Hindlimb muscle (tissue), 1 donor: ENCODE measurements at places on chromosomes 16 and 17. TPM values are rescaled to one million over a fixed set of nuclear protein-coding genes. Genes with fewer than 3 reads are reported as not detected.

DOC2B gene
- 3.6 TPM for polyA plus RNA-seq

TMIGD1 gene
- polyA plus RNA-seq = not detected

CDH13 gene
- 57.0 TPM for polyA plus RNA-seq

ZG16 gene
- not detected for polyA plus RNA-seq

EPN3 gene
- 1.5 TPM for polyA plus RNA-seq

CACNA1H gene
- polyA plus RNA-seq = 69.6 TPM

MLX gene
- polyA plus RNA-seq = 35.2 TPM

SLC25A39 gene
- 54.8 TPM for polyA plus RNA-seq

ACE gene
- 12.9 TPM for polyA plus RNA-seq

CACNG3 gene
- polyA plus RNA-seq = not detected

MYO1C gene
- 105 TPM for polyA plus RNA-seq

FAM20A gene
- 10.2 TPM for polyA plus RNA-seq

MT1X gene
- 9.9 TPM for polyA plus RNA-seq

C17orf67 gene
- 2.3 TPM for polyA plus RNA-seq

- no peak for DNase-seq
Observed at GRCh38 chr16:68291227-68291626, 19.5 kb downstream of the SLC7A6OS start.

- no peak for DNase-seq
Observed at GRCh38 chr16:7421578-7421977, 88.9 kb downstream of the RBFOX1 start.

DNA sequence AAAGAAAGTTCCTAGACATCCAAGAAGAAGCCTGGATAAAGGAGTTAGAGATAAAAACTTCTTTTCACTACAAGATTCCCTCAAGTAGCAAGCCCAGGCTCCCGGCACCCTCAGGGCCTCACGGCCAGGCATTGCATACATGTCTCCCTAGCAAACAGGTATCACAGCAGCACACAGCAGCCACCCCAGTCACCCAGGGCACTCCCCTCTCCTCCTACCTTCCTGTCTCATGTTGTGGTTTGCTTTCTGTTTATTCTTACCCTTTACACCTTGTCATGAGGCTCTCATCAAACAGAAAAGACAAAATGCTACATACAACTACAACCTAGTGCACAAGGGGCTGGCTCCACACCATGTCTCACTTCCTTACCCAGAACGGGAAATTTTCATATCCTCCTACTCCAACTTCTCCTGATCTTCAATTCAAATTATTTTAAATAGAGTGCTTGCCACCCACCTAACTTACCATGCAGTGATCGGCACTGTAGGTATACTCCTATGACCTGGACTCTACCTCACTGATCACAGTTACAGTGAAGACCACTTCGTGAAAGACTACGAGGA lies 42.7 kb downstream of the XPO6 start:
- DNase-seq = no peak

DNA sequence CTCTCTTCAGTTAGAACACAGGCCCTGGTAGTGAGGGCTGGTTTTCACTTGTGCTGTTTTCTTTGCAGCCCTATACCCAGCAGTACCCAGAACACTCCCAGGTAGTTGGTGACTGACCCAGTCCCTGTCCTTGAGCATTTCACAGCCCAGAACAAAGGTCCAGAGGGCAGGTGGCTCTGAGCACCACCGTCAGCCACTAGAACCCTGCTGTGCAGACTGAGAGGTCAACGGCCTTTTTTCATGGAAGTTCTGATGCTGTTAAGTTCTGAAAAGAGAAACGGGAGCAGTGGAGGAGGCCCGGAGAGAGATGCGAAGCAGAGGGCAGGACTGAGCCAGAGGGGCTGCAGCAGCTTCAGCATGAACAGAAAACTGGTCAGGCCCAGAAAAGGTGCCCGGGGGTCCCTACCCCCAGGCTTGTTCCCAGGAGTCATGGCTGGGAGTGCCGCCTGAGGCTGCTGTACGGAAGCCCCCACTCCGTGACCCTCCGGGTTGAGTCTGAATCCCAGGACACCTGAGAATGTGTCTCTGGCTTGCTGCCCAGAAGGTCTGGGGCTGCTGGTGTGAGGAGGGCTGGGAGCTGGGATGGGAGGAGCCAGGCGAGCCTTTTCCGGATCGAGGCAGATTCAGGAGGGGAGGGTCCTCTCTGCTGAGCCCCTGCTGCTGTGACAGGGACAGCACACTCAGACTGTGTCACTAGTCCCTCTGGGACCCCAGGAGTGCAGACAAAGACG lies 8.7 kb downstream of the ZNF276 start:
- DNase-seq = no peak

- no peak for DNase-seq
Observed at GRCh38 chr17:8896087-8896486, 28.6 kb upstream of the PIK3R6 start.

GRCh38 chr17:17403065-17403464 lies 73.7 kb upstream of the MED9 start:
- no peak for DNase-seq

- peak; percentile 86 for DNase-seq
Observed at GRCh38 chr16:85137323-85138072, 25.2 kb upstream of the CIBAR2 start.

DNA sequence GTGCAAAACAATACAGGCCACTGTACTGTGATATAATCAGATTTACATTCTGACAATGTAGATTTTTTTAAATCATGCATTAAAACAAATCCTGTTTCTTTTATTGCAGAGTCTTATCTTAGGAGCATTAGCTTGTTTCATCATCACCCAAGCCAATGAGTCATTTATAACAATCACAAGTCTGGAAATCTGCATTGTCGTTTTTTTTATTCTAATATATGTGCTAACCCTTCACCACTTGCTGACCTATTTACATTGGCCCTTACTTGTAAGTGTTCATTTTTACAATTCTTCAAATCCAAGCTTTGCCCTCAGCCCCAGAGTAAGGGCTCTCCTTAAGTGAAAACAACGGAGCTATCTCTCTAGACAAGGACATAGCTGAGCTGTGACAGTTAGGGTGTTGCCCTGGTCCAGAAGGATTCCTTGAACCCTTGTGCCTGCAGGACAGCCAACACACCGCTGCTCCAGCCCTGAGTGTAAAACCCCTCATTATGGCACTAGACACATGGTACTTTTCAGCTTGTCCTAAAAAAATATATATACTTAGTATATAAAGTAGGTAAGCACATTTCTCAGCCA lies 3.7 kb downstream of the CMTM1 start:
- DNase-seq = no peak

- no peak for DNase-seq
Observed at GRCh38 chr17:20154286-20155000, 145.3 kb downstream of the SPECC1 start.

GRCh38 chr17:3801347-3801746 lies 359 bp upstream of the ITGAE start:
- DNase-seq = no peak

DNA sequence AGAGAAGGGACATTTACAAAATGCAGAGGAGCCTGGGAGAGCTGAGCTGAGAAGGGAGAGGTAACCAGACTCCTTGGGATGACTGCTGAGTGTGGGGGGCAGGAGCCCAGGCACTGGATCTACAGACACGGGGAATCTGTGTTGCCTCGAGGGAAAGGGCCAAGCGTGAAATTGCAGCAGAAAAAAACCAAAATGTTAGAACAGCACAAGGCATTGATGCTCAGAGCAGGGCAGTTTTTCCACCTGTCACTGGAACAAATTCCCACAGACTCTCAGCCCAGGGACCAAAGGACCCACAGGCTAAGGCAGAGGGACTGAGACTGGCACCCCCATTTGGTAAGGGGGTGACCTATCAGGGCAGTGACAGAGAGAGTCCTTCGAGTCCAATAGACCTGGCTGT lies 2.0 kb downstream of the PITPNM3 start:
- no peak for DNase-seq

DNA sequence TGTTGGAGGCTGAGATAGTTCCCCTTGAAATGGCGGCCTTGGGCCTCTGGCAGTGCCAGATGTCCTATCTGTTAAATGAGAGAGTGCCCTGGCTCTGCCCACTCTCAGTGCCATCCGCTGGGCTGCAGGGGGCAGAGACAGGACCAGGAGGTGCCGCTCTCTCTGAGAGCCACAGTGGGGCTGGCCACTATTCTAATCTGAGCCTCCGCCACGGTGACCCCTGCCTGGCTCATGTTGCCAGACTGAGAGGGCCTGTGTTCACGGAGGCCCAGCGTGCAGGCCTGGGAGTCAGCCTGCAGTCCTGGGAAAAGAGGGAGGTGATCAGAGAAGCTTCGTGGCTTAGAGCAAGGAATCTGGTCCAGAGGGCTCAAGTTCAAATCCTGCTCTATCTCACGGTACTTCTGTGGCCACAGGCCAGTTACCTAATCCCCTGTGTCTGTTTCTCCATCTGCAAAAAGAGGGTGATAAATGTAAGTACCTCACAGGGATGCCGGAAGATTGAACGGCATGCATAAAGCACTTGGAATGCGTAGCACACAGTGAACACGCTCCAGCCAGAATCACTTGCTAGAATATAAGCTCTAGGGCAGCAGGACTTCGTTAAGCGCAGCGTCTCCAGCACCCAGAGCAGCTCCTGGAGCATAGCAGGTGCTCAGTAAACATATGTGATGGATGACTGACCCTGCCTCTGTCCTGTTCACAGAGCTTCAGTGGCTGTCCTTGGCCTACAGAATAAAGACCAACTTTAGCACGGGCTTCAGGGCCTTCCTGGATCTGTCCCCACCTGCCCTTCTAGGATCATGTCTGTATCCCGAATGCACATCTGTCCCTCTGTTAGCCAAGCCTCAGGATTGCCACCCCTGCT lies 6.3 kb downstream of the ATP2A3 start:
- no peak for DNase-seq

GRCh38 chr16:35908942-35909341 lies 2449.5 kb downstream of the TP53TG3F start:
- no peak for DNase-seq

- DNase-seq = no peak
Observed at GRCh38 chr16:68910051-68910450, 66.7 kb downstream of the TANGO6 start.

GRCh38 chr17:13575922-13576419 lies 25.8 kb downstream of the HS3ST3A1 start:
- DNase-seq = no peak

- DNase-seq = peak; percentile 56
Observed at GRCh38 chr17:50785946-50786570, 18.7 kb upstream of the ANKRD40CL start.

GRCh38 chr17:77962348-77962747 lies 3.8 kb downstream of the TNRC6C start:
- no peak for DNase-seq

DNA sequence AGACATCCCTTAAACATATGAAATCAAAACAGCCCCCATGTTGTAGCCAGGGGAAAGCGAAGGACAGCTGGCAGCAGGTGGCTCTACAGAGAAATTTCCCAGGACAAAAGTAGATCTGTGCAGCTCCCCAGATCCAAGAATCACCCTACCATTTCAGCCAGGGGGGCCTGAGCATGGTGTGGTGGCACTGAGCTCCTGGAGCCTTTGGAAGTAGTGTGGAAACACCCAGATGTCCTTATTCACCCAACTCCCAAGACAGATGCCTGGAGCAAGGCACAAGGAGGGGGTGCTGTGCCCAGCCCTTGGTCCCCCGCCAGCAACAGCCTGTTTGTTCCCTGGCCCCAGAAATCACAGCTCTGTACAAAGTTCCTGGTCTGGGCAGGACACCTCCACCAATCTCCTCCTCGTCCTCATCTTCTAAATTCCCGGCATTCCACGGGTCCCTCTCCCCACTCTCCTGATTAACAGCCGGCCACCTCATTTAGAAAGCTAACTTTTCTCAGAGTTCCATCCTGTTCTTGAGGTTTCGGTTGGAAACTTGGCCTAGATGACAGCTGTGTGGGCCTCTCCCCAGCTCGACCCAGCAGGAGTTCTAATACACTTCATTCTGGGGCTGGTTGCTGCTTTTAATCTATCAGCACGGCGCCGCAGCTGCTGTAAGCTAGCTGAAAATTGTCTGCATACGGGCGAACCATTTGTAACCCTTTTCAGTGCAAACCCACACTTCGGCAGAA lies 191.1 kb downstream of the C16orf78 start:
- peak; percentile 61 for DNase-seq

DNA sequence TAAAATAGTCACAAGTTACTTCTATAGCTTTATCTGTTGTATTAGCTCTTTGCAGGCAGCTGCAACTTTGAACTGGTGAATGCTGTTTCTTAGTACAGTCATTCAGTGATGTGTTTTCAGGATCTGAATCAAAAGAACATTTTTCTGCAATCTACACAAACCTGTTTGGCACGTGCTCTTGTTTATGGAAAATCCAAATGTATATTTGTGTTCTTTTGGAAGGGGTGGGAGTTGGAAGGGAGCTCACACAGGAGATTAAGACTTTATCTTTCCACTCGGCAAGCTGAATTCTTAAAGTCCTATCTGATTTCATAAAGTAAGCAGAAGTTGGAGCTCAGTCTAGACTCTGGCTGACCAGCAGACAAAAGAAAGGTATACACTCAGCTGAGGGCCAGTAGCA lies 300.2 kb downstream of the MAP2K6 start:
- DNase-seq = no peak

DNA sequence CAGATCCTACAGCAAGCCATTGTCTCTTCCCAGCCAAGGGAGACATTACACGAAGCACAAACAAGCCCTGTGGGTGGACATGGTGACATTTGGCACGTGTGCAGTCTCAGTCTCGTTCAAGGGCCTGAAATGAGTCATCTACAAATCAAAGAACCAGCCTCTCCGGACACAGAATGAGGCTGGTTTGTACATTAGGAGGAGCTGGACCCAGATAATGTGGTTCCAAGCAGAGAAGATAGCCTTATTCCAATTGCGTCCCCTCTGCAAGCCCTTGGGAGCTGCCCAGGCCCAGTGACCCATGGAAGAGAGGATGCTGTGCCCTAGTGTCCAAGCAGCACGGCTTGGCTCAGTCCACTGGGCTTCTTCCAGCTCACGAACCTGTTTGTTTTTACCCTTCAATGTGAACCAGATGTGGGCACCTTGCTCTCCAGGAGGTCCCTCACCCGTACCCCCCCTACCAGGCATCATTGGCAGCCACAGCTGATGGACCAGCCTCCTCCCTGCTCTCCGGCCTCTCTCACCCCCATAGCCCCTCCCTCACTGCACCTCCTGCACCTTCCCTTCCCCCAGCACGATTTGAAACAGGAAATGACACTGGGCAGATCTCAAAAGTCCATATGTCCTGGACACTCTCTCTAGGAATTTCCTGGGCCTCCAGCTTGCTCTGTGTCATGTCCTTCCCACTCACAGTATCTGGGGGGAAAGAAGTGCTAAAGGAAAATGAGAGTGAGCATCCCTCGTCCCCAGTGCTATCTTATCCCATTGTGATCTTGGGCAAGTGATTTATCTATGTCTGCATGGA lies 26.2 kb downstream of the KPNA2 start:
- DNase-seq = no peak

GRCh38 chr17:6729531-6729930 lies 16.4 kb upstream of the SLC13A5 start:
- DNase-seq = no peak

DNA sequence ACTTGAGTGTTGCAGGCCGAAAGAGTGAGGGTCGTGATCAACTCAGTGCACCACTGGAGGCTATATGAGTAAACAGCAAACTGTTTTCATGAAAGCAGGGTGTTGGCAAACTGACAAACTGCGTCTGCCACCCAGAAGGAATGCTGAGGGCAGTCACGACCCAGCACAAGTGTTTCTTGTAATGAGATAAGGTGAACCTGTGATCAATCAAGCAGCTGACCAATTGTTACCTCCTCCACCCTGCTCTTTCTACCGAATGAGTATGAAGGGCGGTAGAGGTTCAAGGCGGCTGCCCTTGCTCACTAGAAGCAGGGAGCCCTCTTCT lies 5.5 kb upstream of the SRL start:
- DNase-seq = no peak

- DNase-seq = no peak
Observed at GRCh38 chr17:49229076-49229804, 1.3 kb downstream of the PHOSPHO1 start.

- no peak for DNase-seq
Observed at GRCh38 chr16:70711211-70712031, 25.6 kb upstream of the MTSS2 start.

GRCh38 chr16:25606069-25606468 lies 85.7 kb upstream of the HS3ST4 start:
- no peak for DNase-seq
